Chondrocyte (in vitro differentiated cells): ENCODE measurements at places on chromosomes 5 and 9. TPM values are rescaled to one million over a fixed set of nuclear protein-coding genes. Genes with fewer than 3 reads are reported as not detected.

GRCh38 chr5:166781737-166782136 lies 1509.7 kb upstream of the WWC1 start:
- no peak for DNase-seq

DNA sequence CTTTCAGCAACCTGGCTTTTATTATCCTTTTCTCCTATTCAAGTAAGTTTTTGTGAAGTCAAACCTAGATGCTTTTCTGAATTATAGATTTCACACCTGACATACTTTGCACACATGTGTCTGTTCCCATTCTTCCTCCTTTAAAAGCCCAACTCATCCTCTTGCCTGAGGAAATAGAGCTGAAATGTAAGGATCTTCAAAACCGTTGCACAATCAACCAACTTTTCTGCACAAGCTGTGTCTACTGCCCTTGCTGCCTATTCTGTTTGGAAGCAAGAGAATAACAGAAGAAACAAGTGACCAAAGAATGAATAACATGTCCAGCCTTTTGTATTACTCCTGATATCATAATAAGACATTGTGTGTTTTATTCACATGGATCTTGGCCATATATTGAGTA lies 95.1 kb upstream of the ITGA1 start:
- DNase-seq, result no peak

DNA sequence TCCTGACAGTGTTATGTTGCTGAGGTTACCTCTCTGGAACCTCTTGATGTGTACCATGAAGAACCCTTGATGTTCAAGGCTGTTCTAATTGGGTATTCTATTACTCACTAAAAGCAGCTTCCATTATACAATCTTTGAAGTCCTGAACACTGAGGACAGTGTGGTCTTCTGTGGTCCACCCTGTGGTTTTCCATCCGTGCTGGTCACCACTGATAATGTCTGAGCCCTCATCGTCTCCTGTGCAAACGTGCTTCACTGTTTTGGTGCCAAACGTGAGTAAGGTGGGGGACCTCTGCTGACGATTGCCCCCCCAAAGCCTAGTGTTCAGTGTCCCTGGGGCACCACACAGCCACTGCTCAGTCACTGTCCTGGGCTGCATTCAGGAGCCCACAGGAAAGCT lies 259.7 kb upstream of the ANKRD55 start:
- no peak for DNase-seq

The PLPP7 gene
- total RNA-seq, result 1.1 to 2.3 TPM (median 1.5 TPM) in 3 replicates

- no peak for DNase-seq
Observed at GRCh38 chr5:84131372-84131771, 253.3 kb downstream of the EDIL3 start.

DNA sequence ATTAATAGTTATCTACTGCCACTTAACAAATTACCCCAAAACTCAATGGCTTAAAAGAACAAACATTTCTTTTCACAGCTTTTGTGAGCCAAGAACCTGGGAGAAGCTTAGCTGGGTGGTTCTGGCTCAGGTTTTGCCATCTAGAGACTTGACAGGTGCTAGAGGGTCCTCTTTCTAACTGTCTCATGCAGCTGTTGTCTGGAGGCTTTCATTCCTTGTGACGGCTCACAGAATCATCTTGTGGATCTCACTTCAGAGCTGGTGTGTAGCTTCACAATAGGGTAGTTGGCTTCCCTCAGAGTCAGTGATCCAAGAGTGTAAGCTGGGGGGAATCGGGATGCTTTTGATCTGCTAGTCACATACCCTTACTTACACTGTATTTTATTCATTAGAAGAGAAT lies 81.2 kb upstream of the APC start:
- DNase-seq, result no peak

The CHSY3 gene
- 18.1 to 44.6 TPM (median 19.7 TPM) in 3 replicates for total RNA-seq
